ENCODE measurements at places on chromosomes 16 and 17.

DNA sequence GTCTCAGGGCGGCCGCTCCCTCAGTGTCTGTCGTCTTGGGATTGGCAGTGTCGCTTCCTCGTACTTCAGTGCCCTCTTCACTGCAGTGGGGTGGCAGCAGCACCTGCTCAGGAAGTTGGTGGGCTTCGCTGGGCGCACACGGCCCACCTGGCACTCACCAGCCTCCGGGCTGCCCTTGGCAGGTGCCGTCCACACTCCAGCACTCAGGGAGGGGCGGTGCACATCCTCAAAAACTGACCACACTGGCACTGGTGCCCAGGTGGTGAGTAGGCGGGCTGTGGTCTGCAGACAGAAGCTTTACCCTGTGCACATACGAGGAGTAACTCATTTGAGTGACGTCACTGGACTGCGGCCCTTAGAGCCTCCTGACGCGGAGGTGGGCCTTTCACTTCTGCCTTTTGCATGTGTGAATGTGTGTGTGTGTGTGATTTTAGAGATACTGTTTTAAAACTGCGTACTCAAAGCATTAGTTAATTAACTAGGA lies 94.6 kb downstream of the BANP start:
- no peak for DNase-seq

- DNase-seq = no peak
These were observed 571 bp upstream of the NME1 start for GRCh38 chr17:51152766-51153209.

GRCh38 chr17:67633751-67634211 lies 84.0 kb upstream of the NOL11 start:
- no peak for DNase-seq

DNA sequence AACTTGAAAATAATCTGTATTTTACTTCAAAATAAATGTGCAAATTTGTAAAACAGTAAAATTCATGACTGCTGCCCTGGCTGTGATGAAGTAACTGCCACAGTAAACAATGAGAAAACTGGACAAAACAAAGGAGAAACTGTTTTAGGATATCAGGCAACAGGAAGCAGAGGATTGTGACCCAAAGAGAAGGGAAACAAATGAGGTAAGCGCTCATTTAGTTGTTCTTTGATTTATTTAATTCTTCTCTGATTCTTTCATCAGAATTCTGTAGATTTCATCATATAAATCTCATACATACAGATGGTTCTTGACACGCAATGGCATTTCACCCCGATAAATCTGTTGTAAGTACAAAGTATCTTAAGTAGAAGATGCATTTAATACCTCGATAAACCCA lies 198.1 kb upstream of the AXIN2 start:
- no peak for DNase-seq

GRCh38 chr16:491220-491919 lies 36.1 kb upstream of the CAPN15 start:
- DNase-seq = no peak

- DNase-seq = no peak
These were observed 11.7 kb downstream of the ABAT start for GRCh38 chr16:8686031-8686621.

GRCh38 chr16:5059386-5060072 lies 6.2 kb downstream of the C16orf89 start:
- no peak for DNase-seq

- DNase-seq = no peak
These were observed 55.4 kb downstream of the VAC14 start for GRCh38 chr16:70745536-70746025.

DNA sequence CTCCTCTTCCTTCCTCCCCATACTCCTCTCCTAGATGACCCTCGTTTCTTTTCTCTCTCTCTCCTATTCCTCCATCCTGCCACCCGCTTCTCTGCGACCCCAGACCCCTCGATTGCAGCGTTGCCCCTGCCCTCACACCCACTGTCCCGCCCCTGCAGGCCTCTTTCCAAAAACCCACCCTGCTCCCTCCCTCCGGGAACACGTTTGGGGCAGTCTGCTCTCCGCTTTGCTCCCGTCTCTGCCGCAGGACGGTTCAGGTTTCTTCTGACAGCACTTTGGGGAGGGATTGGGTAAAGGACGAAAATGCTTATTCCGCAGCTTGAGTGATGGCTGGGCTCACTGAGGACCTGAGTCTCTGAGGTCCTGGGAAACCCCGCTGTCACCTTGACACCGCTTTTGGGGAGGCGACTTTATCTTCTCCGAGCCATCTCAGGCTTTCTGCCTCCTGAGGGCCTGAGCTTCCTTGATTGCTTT lies 690 bp downstream of the NDE1 start:
- DNase-seq = no peak

GRCh38 chr16:89344458-89344834 lies 126.9 kb downstream of the ZNF778 start:
- no peak for DNase-seq

DNA sequence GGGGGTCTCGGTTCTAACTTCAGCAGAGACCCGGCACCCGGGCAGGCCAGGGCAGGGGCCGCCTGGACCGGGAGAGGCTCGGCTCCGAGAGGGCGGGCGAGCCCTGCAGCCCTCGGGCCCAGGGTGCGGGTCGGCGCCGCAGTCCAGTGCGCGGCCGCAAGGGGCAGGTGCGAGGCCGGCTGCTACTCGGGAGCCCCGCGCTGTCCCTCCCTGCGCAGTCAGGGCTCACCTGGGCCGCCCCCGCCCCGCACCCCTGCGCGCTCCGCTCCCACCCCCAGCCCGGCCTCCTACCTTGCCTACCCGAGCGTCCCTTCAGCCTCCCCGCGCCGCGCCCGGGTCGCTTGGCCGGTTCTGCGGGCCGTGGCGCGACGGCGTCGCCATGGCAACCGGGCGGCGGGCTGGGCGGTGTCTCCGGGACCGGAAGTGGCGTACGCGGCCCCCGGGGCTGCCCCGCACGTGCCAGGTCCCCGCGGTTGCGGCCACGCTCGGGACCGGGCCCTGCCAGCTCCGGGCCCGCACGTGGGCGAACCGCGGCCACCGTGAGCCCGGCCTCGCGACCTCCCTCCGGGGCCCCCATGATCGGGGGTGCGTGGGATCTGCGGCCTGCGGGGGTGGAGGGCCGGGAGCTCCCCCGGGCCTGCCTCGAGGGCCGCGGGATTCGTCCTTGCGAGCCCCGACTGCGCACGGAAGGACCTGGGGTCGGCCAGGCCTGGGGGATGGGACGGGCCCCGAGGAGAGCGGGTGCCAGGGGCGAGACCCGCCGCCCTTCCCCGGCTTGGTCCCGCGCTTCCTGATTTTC lies at the start of gene CYB561:
CYB561 (minus strand) TSS at position 353 of the 799 bp plus-strand sequence. CDS start 8,759 bp downstream, outside the sequence.
- peak; percentile 45 for DNase-seq

DNA sequence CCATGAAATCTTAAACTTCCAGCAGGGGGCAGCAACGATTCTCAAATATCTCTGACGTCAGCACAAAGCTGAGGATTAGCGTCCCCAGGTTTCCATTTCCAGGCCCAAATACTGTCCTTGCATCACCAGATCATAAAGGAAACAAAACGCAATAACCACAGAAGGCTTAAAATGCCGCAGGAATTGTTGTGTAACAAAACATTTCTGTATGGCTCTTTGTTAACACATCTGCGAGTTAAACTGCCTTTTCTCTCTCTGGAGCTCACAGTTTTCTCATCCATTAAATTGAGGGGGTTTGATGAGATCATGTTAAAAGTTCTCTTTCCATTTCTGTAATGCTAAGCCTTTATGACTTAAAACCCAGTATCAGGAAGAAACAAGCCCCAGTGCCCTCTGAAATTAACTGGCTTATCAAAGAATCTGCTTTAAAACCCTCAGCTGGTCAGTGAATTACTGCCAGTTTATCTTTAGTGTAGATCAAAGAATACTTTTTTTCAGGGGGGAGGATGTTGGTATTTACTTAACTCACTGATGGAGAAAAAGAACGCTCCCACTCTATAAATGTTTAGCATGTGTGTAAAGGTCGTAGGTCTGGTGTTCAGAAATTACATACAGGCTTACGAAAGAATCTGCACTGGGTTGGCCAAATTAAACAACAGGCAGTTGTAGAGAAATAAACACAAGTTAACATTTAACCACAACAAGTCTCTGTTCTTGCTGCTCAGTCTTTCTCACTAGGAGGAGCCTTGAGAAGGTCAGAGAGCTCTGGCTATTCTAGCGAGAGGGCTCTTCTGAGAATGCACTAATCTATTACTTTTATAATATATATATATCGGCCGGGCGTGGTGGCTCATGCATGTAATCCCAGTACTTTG lies 10.6 kb upstream of the TERF2 start:
- peak; percentile 60 for DNase-seq

GRCh38 chr17:37772982-37773381 lies 28.1 kb upstream of the HNF1B start:
- DNase-seq = no peak

DNA sequence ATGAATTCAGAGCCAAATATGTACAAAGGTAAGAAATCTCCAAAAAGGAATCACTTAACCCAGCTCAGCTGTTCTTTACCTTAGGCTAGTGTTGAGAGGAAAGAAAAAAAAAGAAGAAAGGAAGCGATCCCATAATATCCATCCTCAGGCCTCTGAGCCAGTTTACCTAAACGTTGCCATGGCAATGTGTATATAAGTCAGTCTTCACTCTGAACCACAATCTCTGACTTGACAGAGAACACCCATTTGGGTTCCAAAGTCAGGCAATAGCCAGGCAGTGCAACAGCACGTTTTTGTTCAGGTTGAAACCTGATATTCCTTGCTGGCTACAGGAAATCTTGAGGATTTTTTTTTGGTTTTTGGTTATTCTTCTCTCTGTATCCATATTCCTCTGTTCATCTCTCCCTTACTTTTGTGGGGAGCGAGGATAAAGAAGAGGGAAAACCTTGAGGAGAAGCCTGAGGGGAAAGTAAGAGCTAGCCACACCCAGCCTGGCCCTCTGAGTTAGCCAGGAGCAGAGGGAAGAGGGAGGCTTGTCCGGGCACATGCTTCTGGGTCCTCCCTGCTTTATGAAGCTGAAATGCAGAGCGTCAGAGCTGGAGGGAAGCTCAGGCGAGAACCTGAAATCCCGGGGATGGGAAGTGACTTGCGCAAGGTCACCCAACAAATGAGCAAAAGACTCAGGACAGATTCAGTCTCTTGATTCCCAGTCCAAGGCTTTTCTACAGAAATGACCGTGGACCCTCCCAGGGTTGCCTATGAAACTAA lies 152.7 kb downstream of the SOX9 start:
- no peak for DNase-seq

DNA sequence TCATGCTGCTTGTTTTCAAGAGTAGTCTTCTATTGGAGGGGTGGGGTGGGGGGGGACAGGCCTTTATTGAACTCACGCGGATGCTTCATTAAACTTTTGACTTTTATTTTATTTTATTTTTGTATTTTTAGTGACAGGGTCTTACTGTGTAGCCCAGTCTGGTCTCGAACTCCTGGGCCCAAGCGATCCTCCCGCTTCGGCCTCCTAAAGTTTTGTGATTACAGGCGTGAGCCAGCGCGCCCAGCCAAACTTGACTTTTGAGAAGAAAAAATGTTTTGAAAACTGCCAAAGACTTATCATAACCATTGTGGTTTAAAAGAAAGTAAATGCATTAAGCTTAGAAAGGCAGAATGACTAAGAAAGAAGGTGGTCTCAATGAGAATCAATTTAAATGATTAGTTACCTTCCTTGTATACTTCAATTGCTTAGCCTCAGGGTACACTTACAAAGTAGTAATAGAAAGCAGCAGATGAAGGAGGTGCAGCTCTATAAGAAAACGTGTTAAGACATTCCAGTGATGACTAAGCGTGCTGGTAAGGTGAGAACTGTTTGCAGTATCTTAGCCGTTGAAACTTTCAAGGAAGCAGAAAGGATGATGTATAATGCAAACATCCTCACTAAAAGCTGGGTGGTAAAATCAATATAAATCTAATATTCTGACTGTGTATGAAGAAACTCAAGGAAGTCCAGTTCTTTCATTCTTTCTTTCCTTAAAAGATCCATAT lies 1.2 kb downstream of the AP2B1 start:
- no peak for DNase-seq

GRCh38 chr17:32593003-32593402 lies 106.2 kb downstream of the CDK5R1 start:
- no peak for DNase-seq

DNA sequence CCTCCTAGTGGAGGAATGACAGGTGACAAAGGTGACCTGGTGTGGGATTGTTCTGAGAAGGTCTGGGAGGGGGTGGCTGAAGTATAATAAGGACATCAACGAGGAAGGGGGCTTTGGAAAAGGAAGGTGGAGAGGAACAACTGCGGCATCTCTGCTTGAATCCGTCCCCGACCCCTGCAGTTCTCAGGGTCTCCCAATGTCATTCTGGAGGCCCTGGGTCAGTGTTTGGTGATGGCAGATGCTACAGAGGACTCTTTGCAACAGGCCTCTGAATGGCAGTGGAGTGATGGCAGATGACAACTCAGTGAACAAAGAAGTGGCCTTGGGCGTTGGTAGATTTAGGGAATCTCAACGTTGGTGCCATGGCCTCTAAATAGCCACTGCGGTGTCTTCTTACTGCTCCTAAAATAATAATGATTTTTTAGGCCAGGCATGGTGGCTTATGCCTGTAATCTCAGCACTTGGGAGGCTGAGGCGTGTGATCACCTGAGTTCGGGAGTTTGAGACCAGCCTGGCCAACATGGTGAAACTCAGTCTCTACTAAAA lies 1.3 kb downstream of the ENGASE start:
- no peak for DNase-seq

GRCh38 chr16:60646631-60647030 lies 1389.6 kb downstream of the CDH8 start:
- DNase-seq = no peak

- no peak for DNase-seq
These were observed 131.5 kb upstream of the CHMP6 start for GRCh38 chr17:80860101-80860671.

DNA sequence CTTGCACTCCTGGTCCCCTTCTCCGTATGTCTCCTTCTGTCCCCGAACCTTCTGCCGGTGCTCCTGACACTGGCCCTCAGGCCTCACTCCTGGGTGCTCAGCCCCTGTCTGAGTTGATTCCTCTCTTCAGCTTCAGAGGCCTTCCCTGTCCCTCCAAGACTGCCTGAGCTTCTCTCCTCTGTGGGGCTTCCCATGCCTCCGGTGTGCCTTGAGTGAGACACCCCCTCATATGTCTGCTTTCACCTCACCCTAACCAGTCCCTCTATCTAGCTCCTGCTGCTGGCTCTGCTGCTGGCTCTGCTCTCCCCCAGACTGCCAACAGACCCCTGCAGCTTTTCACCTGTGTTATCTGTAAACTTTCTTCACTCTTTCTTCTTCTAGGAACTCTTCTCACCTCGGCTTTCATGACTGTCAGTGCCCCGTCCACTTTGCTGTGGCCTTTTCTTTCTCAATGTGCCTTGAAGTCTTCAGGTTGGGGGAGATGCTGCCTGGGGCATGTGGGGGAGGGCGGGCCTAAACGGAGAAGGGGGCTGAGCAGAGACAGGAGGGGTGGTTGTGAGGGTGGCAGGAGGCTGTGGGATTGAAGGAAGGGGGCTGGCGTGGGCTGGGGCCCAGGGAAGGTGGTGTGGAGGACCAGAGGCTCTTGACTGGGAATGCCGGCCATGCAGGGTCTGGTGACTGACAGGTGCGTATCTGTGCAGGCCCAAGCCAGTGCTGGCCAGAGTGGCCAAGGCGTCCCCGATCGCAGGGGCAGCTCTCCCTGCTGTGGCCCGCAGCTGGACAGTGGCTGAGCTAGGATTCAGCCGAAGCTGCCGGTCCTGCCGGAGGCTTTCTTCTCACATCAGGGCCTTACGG lies 81.3 kb downstream of the METRNL start:
- DNase-seq = no peak

All from activated T-cell treated with anti-CD3 and anti-CD28 coated beads for 1 hour (primary cell).